Right ventricle myocardium inferior (tissue), 1 donor: ENCODE measurements at places on chromosomes 13 and 19. TPM values are rescaled to one million over a fixed set of nuclear protein-coding genes. Genes with fewer than 3 reads are reported as not detected.

GRCh38 chr13:21232196-21232595 lies 55.7 kb downstream of the MRPL57 start:
- no peak for DNase-seq

DNA sequence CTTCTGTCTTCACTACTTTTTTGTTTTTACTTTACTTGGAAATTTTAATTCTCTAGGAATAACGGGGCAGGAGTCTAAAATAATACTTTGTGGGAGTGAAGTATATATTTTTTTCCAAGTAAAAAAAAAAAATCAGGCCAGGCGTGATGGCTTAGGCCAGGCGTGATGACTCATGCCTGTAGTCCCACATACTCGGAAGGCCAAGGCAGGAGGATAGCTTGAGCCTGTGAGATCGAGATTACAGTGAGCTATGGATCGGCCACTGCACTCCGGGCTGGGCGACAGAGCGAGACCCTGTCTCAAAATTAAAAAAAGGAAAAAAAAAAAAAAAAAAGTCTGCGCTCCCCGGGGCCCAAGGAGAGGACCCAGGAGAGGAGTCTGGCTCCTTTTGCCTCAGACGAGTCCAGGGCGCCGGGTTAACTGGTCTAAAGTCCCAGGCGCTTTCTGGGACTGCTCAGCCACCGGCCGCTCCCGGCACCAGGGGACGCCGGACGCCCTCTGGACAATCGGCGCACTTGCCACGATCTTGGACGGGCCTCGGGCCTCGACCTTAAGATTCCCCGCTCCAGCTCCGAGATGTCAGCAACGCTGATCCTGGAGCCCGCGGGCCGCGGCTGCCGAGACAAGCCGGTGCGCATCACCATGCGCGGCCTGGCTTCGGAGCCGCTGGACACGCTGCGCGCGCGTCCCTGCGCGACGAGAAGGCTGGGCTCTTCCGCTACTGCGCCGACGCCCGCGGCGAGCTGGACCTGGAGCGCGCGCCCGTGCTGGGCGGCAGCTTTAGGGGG lies 2.7 kb upstream of the ZFP82 start:
- no peak for DNase-seq

DNA sequence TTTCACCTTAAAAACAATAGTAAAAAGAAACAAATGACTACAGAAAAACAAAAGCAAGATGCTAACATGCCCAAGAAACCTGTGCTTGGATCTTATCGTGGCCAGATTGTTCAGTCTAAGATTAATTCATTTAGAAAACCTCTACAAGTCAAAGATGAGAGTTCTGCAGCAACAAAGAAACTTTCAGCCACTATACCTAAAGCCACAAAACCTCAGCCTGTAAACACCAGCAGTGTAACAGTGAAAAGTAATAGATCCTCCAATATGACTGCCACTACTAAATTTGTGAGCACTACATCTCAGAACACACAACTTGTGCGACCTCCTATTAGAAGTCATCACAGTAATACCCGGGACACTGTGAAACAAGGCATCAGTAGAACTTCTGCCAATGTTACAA lies 6.0 kb downstream of the CKAP2 start:
- no peak for DNase-seq

DNA sequence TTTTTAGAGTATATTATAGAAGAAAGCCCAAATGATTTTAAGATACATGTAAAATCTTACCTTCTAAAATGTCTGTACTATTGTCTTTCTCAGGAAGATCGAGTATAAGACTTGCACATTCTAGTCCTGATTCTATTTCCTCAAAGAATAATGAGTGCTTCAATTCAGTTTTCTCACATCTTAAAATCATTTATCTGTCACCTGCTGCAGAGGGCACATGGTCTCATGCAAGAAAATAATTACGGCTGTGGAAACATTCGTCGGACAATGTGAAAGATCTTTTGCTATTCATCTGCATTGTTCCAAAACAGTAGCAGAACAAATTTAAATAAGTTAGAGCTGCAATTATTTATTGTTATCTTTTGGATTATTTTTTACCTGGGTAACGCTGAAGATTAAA lies 1403.5 kb downstream of the PCDH9 start:
- no peak for DNase-seq

GRCh38 chr19:2638417-2638940 lies 64.0 kb downstream of the GNG7 start:
- DNase-seq = no peak

DNA sequence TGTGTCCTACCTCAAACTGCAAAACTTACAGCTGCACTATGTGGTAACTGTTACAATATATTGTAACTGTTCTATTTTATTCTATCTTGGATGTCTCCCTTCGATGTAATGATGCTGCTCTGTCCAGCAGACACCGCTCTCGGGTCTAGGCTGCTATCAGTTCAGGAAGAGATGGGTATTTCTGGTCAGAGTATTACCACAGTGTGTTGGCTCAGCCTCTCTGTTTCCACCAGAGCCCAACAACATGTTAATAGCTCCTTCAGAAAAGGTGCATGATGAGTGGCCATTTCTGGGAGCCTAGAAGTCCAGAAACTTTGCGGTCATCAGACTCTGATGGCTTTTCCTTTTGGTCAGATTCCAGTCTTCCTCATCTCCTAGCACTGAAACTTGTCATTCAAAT lies 35.9 kb upstream of the IGFL1 start:
- DNase-seq = no peak

DNA sequence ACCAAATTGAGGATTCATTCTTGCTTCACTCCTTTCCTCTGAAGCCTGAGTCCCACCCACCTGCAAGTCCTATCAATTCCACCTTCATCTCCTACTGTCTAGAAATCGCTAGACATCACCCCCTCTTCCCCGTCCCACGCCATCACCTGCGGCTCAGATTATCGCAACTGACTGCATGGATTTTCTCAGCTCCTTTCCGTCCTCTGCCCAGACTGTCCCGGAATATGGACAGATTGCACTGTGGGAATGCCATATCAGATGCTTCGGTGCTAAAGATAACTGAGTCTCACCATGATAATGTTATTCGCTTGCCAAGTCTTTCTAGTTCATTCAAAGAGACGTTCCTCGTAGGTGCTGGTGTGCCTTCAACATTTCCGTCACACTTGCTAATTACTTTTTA lies 66.4 kb upstream of the USP29 start:
- no peak for DNase-seq

GRCh38 chr19:17910791-17911360 lies 21.9 kb upstream of the CCDC124 start:
- DNase-seq = no peak

Gene NLRP5
- total RNA-seq = not detected

Gene ZNF99
- 0.08 TPM for total RNA-seq
